T-helper 1 cell (primary cell): ENCODE measurements at places on chromosomes 5 and 9.

- no peak for DNase-seq
Measured at GRCh38 chr9:14418941-14419937, 105.3 kb upstream of the NFIB start.

DNA sequence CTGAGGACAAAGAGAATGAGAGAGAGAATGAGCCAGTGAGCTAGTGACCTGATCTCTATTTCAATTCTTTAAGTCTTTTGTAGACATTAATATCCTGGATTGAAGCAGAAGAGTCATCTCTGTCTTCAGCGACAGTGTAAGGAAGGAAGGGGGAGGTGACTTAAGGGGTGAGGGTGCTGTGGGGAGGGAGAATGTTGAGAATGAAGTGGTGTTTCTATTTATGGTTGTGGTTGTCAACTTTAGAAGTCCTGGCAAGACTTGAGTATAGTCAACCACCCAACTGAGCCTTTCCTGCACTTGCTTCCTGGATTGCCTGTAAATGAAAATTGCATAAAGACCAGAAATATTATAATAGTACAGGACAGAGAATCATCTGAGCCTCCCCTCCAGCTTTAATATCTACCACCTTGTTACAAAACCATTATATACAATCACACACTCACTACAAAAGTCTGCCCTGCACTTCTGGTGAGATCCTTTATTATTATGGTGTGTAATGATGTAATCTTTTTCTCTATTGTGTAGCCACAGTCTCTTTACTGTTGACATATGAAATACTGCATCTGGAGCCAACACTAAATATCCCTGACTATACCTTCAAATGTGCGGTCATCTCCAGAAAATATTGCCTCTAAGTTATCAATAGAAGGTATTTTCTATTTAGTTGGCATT, 91.7 kb downstream of the NTRK2 start:
- DNase-seq = no peak

- no peak for DNase-seq
Measured at GRCh38 chr5:80559244-80559643, 10.8 kb downstream of the ANKRD34B start.

DNA sequence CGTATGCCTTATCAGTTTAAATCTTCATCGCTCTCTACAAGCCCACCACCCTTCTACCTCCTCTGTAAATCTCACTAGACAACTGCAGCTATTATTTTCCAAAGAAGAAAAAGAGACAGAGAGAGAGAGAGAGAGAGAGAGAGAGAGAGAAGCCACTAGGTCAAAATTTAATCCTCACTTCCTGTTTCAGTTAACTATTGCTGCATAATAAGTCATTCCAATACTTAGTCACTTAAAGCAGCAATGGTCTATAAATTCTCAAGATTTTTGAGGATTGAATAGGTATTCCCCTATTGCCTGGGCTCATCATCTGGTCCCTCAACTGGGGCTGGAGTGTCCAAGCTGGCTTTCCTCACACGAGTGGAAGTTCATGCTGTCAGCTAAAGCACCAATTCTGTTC, 68.8 kb downstream of the ITGA1 start:
- no peak for DNase-seq

GRCh38 chr5:117332341-117332740, 757.7 kb upstream of the SEMA6A start:
- DNase-seq = no peak

DNA sequence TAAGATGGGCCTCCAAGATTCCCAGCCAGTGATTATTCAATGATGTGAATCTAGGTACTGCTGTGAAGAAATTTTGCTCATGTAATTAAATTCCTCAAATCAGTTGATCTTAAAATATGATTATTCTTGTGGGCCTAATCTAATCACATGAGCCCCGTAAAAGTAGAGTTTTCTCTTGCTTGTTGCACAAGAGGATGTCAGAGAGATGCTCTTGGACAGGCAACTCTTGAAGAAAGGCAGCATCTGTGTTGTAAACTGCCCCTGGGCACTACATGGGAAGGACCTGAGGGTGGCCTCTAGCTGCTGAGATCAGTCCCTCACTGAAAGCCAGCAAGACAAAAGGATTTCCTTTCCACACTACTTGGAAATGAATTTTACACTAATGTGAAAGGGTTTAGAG, 132.9 kb downstream of the TRPM3 start:
- DNase-seq = no peak

DNA sequence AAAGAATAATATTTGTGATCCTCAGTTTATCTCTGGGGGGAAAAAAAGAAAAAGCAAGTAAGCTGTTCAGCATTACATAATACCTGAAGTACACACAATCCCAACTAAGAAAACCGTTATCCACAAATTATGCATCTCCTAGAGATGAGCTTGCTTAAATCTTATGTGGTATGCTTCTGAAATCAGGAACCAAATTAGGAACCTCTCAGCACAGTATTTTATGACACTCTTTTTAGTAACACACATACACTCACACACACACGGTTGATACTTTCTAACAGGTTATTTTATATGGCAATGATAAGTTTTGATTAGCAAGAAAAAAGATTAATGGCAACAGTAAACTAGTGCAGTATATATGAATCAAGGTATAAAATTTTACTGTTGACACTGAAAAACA, 1.2 kb upstream of the ZNF510 start:
- DNase-seq = no peak

DNA sequence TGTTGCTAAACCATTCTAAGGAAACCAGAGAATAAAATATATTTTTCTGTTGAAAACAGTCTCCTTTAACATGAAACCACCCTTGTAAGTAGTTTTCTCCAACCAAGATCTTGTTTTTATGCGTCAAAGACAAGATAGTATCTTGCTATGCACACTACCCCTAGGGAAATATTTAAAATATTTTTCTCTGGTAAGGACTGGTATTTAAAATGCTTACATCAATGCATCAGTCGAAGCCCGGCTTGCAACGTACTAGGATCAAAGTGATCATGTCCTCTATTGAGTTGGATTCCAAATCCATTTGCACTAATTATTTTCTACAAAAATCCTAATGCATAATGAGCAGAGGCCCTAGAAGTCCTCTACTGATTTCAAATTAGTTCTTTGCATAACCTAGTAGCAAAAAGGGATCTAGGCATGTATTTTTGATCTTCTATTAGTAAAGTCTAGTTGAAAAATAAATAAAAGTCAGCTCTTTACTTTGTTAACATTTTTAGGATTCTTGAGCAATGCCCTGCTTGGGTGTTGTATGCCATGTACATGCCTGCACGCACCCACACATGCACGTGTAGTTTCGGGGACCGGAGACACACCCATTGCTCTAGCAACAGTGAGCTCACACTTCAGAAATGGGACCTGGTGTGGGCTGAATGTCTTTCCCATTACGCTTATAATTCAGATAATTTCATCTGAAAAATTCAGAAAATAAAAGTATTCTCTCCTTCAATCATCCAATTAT, 165.0 kb upstream of the GPR151 start:
- DNase-seq = no peak
